Gastrocnemius medialis (tissue), 4 donors: ENCODE measurements at places on chromosomes 1 and 21.

DNA sequence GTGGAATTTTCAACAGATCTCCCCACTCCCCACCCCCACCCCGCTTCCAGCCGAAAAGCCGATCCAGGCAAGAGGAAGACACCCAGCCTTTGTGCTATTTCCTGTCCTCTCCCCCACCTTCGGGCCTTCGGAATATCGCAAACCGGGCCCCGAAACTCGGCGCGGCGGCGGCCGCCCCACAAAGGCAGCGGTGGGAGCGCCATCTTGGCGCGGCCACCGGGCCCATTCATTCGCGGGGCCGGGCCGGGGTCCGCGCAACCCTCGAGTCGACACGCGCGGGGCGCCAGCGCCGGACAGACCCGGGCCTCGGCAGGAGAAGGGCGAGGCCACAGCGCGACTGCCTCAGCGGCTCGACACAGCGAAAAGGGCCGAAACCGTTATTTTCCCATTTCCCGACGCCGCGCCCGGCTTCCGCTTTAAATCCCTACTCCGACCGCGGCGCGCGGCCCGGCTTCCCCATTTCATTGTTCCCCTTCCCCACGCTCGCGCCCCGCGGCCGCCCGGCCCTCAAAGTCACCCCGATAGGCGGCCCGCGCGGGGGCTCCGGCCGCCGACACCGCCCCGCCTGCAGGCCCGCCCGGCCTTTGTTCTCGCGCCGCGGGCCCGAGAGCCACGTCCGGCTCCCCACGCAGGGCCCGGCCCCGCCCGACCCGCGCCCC is 911 bp downstream of the GNB1 start:
- DNase-seq = no peak

GRCh38 chr1:26254404-26254803 is 20.4 kb downstream of the CEP85 start:
- DNase-seq = peak; percentile 33

DNA sequence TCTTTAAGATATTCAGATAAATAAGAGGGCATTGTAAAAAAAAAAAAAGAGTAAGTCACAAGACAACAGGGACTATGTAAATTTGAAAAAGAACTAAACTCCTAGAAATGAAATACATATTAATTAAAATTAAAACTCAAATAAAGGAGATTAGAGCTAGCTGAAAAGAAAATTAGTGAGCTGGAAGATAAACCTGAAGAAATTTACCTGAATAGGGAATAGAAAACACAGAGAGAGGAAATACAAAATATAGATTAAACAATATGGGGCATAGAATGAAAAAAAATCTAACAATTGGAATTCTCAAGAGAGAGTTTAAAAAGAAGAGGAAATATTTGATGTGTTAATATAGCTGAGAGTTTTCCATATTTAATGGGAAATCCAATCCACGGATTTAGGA is 35.6 kb upstream of the TADA1 start:
- DNase-seq = no peak

DNA sequence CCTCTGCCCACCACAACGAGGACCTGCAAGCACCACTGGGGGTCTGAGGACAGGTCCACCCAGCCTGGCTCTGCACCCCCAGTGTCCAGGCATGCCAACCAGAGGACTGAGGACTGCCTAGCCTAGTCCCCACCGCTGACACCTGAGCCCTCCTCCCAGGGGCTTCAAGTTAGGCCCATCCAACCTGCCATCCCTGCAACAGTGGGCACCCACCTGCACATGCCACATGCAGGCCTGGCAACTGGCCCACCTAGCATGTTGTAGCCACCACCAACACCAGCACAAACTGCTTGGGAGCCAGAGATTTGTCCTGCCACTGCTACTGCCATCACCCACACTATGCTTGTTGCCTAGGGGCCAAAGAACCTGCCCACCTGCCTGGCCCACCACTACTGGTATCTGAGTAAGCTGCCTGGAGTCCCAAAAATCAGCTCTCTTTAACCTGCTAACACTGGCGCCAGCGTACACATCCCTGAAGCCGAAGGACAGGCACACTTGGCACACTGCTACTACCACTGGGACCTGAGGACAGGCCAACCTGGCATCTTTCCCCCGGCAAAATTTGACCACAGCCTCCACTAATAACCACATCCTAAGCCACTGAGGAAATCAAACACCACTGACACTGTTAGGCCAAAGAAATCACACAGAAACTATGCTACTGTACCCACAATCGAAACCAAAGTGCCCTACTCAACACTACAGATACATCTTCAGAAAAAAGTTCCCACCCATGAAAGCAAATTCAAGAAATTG is 61.5 kb downstream of the PSMG1 start:
- no peak for DNase-seq

GRCh38 chr1:228391411-228392020 is 15.1 kb downstream of the TRIM11 start:
- no peak for DNase-seq

DNA sequence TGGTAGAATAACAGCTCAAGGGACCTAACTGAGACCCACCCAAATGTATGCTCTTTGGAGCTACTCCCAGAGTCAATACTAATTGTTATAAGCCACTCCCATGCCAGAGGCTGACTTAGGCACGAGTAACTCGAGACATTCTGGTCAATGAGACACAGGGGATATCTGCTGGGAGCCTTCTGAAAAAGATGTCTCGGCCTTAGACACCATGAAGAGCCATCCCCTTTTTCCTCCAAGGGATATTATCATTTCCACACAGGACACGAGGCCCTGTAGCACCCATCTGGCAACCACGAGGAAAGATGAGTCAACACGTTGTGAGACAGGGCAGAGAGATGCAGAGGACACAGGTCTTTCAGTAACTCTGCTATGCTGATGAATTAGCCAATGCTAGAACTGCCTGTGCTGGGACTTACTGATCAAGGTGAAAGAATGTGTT is 30.7 kb downstream of the ITPKB start:
- DNase-seq = peak; percentile 58

DNA sequence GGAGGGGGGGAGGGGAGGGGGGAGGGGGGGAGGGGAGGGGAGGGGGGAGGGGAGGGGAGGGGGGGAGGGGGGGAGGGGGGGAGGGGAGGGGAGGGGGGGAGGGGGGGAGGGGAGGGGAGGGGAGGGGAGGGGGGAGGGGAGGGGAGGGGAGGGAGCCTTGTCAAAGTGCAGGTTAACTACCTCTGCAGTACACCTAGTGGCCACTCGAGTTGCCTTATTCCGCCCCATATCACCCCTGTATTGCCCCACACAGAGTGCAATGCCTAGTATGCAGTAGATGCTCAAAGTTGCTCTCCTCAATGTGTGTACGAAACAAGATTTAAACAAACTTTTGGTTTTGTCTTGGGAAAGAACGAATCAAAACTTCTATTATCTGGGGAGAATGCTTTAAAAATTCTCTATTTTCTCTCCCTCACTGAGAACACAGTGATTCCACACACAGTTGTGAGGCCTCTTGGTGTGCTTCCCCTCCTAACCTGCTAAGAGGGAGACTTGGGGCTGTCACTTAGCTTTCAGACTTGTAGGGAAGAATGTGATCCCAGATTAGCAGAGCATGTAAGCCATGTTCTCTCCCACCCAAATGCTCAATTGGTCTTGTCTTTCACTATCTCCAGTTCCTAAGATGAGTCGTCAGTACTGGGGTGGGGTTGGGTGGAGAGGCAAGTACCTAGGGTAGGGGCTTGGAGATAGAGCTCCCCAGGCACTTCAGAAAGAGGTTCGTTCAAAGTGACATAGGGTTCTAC is 79.7 kb upstream of the MAP10 start:
- DNase-seq = no peak

DNA sequence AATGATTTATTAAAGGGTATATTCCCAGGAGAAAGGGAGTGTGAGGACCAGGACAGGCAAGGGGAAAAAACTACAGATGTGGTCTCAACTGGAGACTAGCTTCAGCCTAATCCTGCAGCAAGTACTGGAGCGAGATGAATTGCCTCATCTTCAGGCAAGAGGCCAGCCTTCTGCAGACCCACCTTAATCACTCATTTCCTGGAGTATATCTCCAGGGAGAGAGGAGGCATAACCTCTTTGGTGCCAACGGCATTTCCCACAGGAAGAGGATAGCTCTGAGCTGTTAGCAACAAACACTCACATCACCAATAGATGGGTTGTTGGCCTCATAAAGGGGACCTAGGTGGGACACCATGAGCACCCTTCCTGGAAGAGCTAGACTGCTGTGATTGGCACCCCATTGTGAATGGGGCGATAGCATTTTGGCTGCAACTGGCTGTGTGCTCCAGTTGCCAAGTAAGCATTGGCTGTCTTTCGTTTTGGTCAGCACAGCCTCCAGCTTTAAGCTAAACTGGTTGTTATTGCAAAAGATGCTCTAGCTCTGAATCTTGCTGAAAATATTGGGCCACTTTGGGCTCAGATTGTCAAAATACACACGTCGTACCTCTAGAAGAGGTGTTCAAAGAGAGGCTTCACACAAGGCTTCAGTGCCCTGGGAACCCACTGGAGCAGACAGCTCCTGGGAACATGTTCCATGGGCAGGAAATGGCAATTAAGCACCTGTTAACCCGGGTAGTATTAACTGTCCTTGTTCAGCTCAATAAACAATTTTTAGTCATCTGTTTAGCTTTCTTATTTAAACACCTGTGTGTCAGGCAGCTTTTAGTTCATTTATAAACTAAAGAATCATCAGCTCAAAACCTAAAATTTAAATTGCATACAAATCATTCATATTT is 314.8 kb upstream of the C1orf87 start:
- no peak for DNase-seq

DNA sequence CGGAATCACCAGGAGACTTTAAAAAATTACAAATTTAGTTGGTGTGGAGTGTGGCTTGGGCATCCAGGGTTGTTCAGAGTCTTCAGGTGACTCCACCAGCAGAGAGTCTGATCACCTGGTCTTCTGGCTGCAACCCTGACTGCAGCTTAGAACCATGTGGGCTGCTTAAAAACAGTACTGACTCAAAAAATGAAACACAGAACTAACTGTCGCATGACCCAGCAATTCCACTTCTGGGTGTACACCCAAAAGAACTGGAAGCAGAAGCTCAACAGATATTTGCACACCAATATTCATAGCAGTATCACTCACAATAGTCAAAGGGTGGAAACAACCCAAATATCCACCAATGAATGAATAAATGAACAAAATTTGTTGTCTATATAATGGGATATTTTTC is 17.3 kb downstream of the TLR5 start:
- no peak for DNase-seq

DNA sequence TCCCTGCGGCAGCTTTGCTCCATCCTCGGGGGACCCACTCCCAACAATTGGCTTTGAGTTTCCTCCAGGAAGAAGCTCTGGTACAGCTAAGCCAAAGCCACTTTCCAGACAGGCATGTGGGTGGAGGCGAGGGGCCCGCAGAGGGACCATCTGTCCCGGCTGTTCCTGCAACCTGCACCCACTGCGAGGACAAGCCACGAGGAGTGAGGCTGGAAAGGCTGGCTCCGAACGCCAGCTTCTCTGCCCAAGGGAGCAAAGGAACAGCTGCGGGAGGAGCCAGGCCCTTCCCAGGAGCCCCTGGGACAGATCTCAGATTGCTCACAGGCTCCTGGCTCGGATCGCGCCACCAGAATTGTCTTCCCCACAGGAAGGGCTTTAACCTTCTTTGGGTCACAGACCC is 28.3 kb upstream of the PEF1 start:
- DNase-seq = peak; percentile 71

DNA sequence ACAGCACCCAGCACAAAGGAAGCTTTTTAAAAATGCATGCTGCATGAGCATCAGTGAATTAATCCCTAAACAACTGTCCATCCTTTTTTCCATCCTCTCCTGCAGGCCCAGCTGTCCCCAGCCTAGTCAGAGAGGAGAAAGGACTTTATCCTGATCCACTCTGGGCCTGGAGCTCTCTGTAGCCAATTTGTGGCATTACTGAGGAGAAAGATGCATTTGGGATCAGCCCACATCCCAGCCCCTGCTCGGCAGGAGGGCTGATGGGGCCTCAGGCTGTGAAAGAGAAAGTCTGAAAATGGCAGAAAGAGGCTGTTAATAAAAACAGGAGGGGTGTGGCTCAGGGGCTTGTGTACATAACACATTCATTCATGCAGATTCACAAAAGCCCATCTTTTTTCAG is 37.5 kb upstream of the ATP2B4 start:
- DNase-seq = no peak
